Suprapubic skin (tissue), 4 donors: ENCODE measurements at places on chromosomes 1 and 21. TPM values are rescaled to one million over a fixed set of nuclear protein-coding genes. Genes with fewer than 3 reads are reported as not detected.

TP73 gene
- total RNA-seq, result 24.7 TPM

GRCh38 chr1:33943978-33944377 is 80.1 kb downstream of the HMGB4 start:
- H3K4me3 ChIP-seq, result no peak overlapping the region
- no peaks in the 10 kb centered on the region for H3K27me3 ChIP-seq
- H3K4me1 ChIP-seq, result no peaks in the 10 kb centered on the region
- H3K36me3 ChIP-seq, result no peaks in the 10 kb centered on the region

CYP4A22 gene
- not detected for total RNA-seq

DNA sequence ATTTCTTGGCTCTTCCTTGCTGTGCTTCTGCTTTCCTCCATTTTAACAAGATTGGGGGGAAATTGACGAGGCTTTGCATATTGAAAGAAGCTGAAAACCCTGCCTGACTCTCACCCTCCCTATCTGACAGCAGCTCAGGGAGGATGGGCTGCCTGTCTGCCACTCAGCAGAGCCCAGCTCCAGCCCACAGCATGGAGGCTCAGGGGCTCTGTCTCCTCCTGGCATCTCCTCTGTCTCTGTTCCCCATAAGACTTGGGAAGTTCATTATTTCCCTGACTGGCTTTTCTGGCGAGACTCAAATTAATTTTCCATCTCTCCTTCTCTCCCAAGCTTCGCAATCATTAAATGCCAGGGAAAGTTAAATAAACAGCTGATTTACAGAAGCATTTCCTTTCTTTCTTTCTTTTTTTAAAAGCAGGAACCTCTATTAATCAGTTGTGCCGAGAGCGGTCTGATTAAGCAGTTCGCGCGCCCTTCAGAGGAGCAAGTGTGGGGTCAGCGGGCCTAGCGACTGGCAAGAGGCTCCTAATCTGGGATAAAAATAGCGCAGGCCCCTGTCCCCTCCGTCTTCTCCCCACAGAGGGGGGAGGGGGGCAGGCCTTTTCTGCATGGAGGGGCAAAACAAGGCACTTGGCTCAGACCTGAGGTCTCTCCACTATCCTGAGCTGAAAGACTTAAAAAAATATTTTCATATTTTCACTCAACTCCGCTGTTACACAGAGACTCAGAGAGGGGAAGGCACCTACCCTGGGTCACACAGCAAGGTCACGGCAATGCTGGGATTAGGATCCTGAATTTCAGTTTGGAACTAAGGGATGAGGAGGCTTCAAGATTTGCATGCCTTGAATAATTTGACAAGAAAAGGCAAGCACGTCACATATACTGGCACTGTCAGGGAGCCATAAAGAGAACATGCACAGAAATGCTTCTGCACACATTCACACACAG is 170.4 kb downstream of the ACTL8 start:
- H3K27me3 ChIP-seq, result peaks cover 61% of the 10 kb centered on the region
- no peak overlapping the region for H3K4me3 ChIP-seq
- no peak overlapping the region for H3K27ac ChIP-seq
- no peaks in the 10 kb centered on the region for H3K36me3 ChIP-seq
- peaks cover 5% of the 10 kb centered on the region for H3K4me1 ChIP-seq

DNA sequence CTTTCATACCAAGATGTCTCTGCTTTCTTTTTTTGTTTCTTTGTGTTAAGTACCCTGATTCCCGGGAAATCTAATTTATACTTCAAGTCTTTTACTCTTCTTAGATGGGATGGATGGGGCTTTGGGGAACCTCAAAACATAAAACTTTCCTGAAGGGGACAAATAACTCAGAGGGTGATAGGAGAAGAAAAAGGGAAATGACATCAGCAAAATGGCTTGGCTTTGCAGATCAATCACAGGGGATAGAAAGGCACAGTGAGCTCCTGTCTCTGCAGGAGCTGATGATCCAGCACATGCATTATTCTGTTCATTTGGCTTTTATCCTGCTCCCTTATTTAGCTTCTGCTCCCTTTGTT is 1.4 kb upstream of the CA14 start:
- peak overlapping the region; percentile 32 for H3K4me3 ChIP-seq
- H3K27me3 ChIP-seq, result peaks cover 19% of the 10 kb centered on the region
- DNase-seq, result no peak
- peaks cover 36% of the 10 kb centered on the region for H3K4me1 ChIP-seq
- no peaks in the 10 kb centered on the region for H3K36me3 ChIP-seq

LDLRAD1 gene
- not detected for total RNA-seq

GRCh38 chr1:237211031-237211430 is 169.0 kb downstream of the RYR2 start:
- no peak overlapping the region for H3K27ac ChIP-seq
- H3K36me3 ChIP-seq, result no peaks in the 10 kb centered on the region
- H3K4me3 ChIP-seq, result no peak overlapping the region
- H3K4me1 ChIP-seq, result no peaks in the 10 kb centered on the region
- no peaks in the 10 kb centered on the region for H3K27me3 ChIP-seq

AHDC1 gene
- 47.1 TPM for total RNA-seq

PSRC1 gene
- total RNA-seq, result 4.1 TPM

DNA sequence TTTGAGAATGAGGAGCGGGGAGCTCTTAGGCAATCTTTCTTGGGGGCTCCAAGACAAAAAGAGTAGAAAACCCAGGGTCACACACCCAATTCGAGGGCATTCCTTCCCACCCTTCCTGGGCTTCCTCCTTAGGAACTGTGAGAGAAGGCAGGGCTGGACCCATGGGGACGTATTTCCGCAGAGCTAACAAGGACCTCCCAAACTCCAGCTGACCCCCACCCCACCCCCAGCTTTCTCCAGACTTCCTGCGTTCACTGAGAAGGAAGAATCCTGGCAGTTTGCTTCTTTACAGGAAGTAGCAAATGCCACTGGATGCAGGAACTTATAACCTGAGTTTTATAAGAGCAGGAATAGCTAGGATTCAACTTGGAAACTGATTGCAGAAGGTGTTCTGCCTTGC is 2.7 kb upstream of the LHX9 start:
- no peak overlapping the region for H3K4me3 ChIP-seq
- H3K27me3 ChIP-seq, result peaks cover 100% of the 10 kb centered on the region
- no peak overlapping the region for H3K27ac ChIP-seq
- H3K4me1 ChIP-seq, result peaks cover 79% of the 10 kb centered on the region
- no peaks in the 10 kb centered on the region for H3K36me3 ChIP-seq
- no peak for DNase-seq

CHRM3 gene
- total RNA-seq, result 9.0 TPM

DNA sequence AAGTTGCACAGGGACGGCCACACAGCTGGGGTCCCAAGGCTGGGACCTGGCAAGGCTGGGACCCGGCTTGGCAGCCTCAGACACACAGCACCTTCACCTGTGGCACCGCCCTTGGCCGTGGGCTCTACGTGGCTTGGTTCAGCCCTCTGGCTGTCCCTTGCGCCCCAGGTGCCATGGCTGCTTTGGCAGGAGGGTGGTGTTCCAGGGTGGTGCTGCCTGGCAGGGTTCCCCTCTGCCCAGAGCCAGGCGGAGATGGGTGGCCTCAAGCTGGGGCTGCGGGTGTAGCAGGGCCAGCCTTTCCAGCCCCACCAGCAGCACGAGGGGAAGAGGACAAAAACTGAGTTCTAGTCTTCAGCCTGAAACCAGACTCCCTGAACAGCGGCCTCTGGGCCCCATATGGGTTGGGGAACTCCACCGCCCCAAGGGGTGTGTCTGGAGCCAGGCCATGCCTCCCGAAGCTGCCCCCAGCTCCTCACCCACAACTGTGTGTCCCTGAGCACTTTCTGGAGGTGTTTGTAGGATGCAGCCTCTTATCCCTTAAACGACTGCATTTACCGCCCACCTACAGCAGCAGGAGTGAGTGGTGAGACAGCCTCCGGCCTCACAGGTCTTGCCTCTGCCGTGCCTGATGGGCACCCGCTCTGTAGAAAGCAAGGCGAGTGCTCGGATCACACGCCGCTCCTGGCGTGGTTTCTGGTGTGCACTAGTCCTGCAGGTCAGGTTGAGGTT is 92.3 kb downstream of the PDE9A start:
- H3K4me1 ChIP-seq, result peaks cover 11% of the 10 kb centered on the region
- no peaks in the 10 kb centered on the region for H3K27me3 ChIP-seq
- no peaks in the 10 kb centered on the region for H3K36me3 ChIP-seq
- H3K27ac ChIP-seq, result peak overlapping the region; percentile 38
- H3K4me3 ChIP-seq, result no peak overlapping the region

GRCh38 chr1:20400341-20401177 is 85.5 kb downstream of the CAMK2N1 start:
- H3K27me3 ChIP-seq, result peaks cover 67% of the 10 kb centered on the region
- DNase-seq, result peak; percentile 56
- H3K36me3 ChIP-seq, result no peaks in the 10 kb centered on the region
- no peaks in the 10 kb centered on the region for H3K4me1 ChIP-seq

AMY2A gene
- total RNA-seq, result not detected

GRCh38 chr1:56897150-56898004 is 42.8 kb downstream of the C8A start:
- H3K27ac ChIP-seq, result no peak overlapping the region
- no peak overlapping the region for H3K4me3 ChIP-seq
- H3K36me3 ChIP-seq, result no peaks in the 10 kb centered on the region
- no peaks in the 10 kb centered on the region for H3K27me3 ChIP-seq
